Activated CD8-positive, alpha-beta memory T cell treated with anti-CD3 and anti-CD28 coated beads for 48 hours (primary cell): ENCODE measurements at places on chromosomes 3 and 15.

DNA sequence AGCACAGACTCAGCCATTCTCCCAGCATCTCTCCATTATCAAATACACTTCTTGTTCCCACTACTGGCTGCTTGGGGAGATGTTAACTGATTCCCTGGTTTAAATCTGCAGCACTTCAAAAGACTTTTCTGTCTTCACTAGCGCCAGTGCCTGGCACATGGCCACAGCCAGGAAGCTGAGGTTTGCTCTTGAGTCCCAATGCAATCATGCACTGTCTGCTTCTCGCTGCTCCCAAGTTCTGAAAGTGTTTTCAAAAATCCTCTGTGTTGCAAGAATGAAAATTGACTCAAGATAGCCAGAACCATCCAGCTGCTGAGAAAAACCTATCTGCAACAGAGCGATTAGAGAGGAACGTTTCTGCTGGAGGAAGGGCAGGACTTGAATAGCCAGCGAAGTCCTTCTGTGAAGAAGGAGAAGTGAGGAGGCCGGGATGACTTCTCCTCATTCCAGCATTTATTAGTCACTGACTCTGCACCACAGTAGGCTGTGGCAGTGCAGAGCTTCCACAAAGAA is 358.4 kb upstream of the NR2F2 start:
- no peak for DNase-seq

GRCh38 chr3:152745646-152746045 is 89.3 kb upstream of the P2RY1 start:
- DNase-seq = no peak

DNA sequence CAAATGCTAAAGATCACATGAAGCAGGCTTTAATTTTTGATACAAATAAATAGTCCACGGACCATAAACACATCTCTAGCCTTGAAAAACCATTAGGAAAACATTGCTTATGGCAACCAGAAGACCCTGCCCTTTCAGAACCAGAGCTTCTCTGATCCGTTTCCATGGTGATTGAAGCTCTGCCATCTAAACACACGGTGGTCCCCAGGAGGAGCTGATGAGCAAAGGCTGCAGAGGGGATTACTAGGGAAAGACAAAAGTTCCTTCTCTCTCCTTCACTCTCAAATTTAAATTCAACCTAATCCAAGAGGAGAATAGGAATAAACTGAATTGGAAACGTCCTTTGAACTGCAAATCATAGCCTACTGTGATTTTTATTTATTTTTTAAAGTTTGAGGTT is 122.0 kb upstream of the ATP10A start:
- DNase-seq = no peak

DNA sequence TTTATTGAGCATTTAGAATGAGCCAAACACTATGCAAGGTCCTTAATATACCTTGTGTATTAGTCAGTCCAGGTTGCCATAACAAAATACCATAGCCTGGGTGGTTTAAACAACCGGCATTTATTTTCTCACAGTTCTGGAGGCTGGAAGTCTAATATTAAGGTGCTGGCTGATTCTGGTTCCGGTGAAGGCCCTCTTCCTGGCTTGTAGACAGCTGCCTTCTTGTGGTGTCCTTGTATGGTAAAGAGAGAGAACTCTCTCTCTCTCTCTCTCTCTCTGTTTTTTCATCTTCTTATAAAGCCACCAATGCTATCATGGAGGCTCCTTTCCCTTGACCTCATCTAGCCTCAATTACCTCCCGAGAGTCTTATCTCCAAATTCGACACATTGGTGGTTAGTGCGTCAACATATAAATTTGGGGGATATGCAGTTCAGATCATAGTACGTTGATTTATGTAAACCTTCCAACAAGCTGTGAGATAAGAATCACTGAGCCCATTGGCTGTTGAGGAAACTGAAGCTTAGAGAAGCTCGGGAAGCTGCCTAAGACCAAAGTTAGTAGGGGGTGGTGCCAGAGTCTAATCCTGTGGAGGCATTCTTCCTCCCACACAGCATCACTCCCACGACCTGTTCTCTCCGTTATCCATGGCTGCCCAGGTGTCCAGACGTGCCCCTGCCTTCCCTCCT is 298.0 kb upstream of the PROK2 start:
- no peak for DNase-seq

DNA sequence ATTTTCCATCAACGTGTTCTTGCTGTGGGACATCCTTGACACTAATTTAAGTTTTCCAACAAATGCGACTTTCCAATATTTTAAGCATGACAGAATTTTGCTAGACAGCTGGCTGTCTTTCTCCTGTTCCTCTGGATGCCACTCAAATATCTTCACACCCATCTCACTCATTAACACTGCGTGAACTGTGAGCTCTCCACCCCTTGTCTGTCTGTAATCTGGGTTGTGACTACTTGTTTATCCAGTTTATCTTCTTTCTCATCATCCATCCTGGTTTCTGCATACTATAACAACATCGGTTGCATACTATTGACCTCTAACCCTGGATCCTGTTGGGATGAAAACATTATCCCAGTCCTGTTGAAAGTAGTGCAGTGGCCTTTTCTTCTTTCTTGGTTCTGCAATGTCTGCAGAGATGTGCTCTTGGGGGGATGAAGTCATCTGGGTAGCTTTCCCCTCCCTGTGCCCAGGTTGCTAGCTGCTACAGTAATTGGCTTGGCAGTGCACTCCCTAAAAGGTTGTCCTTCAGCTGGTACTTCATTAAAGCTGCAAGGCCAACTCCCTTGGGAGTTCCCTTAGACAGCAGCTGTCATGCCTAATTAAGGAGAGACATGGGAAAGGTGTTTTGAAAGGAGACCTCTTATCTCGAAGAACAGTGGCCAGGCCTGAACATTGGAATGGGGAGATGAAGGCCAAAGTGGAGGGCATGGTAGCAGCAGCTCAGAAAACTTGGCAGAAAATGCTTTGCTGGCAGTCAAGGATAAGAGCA is 24.7 kb downstream of the KAT2B start:
- no peak for DNase-seq

- DNase-seq = no peak
Observed at GRCh38 chr3:24197809-24198208, 252.7 kb downstream of the NR1D2 start.
